ENCODE measurements at places on chromosomes 6 and 20.
A peak's percentile ranks its signal among the peaks of the same experiment; 100 is the strongest.

DNA sequence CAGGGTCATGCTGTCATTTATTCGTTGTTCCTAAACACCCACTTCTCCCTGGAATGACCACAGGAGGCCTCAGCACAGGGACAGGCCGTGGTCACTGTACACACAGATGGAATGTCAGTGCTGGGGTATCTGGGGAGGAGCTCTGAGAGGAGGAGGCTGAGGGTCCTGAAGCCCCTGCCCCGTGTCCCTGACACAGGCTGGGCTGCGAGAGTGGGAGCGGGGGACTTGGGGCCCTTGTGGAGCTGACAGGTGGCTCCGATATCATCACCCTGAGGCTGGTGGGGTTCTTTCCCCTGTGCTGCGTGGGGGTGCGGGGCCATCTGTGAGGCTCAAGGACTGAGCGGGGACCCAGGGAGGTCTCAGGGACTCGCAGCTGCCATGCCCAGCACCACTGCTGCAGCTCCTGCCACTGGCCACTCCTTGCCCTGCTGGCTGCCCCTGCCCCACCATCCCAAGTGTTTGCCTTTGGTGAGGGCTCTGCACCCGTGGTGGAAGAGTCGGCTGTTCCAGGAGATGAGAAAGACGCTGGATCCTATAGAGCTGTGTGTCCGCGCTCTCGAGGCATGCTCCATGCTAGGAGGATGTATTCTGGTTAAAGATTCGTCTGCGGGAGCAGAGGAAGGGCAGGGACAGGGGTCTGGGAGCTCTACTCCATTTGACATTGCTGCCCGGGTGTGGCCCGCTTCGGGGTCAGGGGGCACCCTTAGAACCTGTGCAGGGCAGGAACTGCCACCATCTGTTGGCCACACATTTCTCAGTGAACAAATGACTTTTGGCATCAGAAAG lies 18.9 kb downstream of the NPEPL1 start:
- DNase-seq, result peak; percentile 38

DNA sequence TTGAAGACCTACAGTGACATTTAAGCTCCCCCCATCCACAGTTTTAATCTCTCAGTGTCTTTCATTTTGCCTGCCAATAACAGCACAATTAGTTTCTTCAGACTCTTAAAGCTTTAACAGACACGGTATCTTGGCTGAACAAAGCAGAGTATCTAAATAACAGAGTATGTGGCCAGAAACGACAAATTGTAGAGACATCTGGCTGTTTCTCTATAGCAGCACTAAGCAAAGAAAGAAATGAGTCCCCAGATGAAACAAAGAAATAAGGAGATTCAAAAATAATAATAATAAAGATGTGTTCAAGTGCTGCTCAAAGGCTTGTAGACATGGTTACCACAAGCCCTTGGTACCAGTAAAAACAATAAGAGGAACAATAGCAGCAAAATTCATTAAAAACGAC lies 97.8 kb upstream of the HDAC2 start:
- DNase-seq, result no peak

GRCh38 chr20:4554346-4554745 lies 167.4 kb upstream of the PRND start:
- DNase-seq, result no peak

DNA sequence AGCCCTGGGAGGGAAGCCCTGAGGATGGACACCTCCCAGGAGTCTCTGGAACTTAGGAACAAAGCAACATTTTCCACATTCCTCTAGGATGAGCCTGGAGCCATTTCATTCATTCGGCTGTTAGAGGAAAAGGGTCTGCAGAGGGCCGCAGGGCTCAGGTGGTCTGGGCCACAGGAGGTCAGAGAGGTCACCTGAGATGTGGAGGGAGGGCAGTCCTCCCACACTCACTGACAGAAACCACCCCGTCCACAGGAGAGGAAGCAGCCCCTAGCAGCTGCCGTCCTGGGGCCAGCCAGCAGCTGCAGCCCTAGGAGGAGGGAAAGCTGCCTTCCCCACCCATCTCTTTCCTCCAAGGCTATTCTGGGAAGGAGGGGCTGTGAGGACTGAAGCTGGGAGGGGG lies 207.0 kb downstream of the CDC5L start:
- DNase-seq, result peak; percentile 48

DNA sequence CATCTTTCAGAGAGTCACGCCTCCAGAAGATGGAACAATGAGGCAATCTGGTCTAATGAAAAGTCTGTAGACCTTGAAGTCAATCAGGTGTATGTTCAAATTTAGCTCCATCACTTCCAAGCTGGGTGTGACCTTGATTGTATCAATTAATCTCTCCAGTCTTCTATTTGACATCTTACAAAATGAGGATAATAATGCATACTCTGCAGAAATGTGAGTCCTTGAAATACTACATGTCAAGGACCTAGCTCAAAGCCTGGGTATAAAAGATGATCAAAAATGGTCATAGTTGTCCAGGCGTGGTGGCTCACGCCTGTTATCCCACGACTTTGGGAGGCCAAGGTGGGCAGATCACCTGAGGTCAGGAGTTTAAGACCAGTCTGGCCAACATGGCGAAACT lies 29.8 kb downstream of the CGA start:
- no peak for DNase-seq

DNA sequence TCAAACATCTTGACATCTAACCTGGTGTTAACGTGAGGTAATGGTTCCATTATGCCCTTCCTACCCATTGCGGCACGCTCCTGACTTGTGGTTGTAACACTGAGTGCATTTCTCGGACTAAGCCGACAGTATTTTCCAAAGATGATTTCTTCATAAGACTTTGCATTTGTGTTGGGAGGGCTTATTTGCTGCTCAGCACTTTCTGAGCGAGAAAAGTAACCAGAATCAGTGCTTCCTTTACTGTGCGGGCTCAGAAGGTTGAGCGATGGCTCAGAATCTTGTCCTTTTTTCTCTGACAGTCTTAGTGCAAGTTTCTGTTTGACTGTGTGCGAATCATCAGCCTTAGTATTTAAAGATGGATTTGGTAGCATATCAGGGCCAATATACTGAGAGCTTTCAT lies 171.7 kb downstream of the HIVEP2 start:
- DNase-seq, result no peak

GRCh38 chr6:35024551-35025054 lies 116.5 kb downstream of the TCP11 start:
- peak; percentile 55 for DNase-seq

Data from H7 (cell line).